ENCODE measurements at places on chromosomes 16 and 17.

- DNase-seq: no peak
Observed at GRCh38 chr17:67227488-67227887, 17.5 kb downstream of the HELZ start.

DNA sequence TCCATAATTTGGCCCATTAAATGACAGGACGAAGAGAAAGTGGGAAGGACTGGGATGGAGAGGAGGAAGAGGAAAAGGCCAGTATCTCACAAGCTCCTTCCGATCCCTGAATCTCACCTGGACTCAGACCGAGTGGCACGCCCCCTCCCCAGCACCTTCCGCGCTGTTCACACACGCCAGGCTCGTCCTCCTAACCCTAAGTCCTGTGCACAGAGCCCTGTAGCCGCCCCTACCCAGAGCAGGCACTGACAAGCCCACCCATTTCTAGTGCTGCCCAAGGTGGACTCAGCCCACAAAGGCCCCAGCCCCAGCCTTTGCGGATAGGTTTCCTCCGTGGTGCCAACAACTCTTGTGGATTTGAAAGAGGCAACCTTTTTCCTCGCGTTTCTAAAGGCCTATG is 9.2 kb downstream of the HS3ST3B1 start:
- no peak for DNase-seq

- DNase-seq: peak; percentile 92
Observed at GRCh38 chr17:82400830-82401229, 17.3 kb upstream of the HEXD start.

- DNase-seq: no peak
Observed at GRCh38 chr17:40493697-40494096, 7.7 kb downstream of the TNS4 start.

- no peak for DNase-seq
Observed at GRCh38 chr17:64750478-64750877, 88.4 kb upstream of the SMURF2 start.

GRCh38 chr17:6330936-6331335 is 104.0 kb downstream of the AIPL1 start:
- no peak for DNase-seq

GRCh38 chr17:73478334-73478733 is 165.9 kb downstream of the SDK2 start:
- no peak for DNase-seq

- DNase-seq: no peak
Observed at GRCh38 chr16:84652566-84652965, 4.3 kb downstream of the KLHL36 start.

GRCh38 chr17:31583772-31584356 is 192.4 kb downstream of the RAB11FIP4 start:
- no peak for DNase-seq

DNA sequence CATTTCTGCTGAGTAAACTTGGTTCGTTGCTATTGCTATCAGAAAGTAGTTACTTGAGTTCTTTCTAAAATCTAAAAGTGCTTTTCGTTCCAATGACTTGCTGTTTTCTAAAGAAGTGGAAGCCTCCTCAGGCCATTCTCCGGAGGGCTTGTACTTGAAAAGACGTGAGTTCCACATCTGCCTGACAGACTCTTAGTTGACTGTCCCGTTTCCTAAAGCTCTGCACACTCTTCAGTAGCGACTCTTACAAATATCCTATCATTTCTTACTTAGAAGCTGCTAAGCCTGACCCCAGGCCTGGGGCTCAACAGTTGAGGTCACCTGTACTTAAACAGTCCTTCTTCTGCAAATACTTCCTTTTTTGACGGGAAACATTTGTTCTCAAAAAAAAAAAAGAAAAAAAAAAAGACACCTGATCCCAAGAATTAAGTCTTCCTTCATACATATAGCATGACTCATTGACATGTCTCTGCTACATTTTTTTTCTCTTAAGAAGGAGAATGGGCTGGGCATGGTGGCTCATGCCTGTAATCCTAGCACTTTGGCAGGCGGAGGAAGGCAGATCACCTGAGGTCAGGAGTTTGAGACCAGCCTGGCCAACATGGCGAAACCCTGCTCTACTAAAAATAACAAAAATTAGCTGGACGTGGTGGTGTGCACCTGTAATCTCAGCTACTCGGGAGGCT is 61.5 kb downstream of the DHRS7C start:
- DNase-seq: no peak

- no peak for DNase-seq
Observed at GRCh38 chr17:32492648-32493289, 6.0 kb downstream of the CDK5R1 start.

- DNase-seq: no peak
Observed at GRCh38 chr17:15085890-15086677, 179.0 kb downstream of the PMP22 start.

- DNase-seq: no peak
Observed at GRCh38 chr16:61131447-61131846, 904.8 kb downstream of the CDH8 start.

DNA sequence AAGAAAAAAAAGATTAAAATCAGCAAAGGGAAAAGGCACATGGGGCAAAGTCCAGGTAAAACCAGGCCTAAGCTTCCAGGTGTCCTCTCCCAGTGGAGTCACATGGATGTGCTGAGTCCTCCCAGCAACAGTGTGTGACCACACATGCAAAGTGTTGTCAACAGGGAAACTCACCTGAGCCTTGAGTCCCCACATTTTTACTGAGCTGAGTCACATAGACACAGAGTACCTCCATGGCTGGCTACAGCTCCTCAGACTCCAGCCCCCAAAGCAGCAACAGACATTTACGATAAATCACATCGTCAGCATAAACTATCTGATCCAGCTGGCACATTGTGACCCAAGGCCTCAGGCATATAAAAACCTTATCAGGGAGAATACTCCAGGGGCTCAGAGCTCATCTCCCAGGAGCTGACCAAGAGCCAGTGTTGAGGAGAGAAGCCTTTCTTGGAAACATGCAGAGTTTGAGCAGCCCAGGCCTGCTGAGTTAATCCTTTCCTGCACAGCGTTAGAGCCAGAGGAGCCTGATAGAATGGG is 20.5 kb downstream of the ERCC4 start:
- no peak for DNase-seq

Data from GM19239 (cell line).